ENCODE measurements at places on chromosomes 7 and 10.
A peak's percentile ranks its signal among the peaks of the same experiment; 100 is the strongest.

GRCh38 chr7:156865493-156865892, 27.5 kb downstream of the LMBR1 start:
- DNase-seq = no peak
- H3K4me3 ChIP-seq = no peak overlapping the region
- H3K4me1 ChIP-seq = peaks cover 2% of the 10 kb centered on the region
- no peak overlapping the region for H3K27ac ChIP-seq

DNA sequence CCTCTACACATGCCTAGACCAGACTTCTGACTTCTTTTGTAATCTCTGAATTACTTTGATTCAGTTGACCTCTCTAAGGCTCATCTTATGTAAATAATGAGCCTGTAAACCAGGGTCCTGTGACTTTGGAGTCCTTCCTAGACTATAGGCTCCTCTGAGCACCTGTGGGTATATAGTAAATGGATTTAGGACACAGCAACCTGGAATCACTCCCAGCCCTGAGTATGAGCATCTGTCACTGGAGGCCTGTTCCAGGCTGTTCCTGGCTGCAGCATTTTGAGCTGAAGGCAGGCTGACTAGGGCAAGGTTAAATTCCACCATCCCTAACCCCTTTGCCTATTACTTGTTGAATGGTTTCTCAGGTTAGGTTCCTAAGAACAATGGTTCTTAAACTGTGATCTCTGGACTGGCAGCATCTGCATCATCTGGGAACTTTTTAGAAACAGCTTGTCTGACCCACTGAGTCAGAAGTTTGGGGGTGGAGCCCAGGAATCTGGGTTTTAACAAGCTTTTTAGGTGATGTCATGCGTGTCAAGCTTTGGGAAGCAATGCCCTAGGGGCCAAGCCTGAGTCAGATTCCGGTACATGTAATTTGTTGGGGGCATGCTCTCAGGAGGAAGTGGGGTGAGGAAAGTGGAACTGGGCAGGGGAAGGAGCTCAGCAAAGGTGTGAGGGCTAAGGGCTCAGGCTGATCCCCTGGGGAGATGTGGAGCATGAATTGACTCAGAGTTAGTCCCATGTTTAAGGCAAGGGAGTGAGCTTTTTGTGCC, 28.2 kb downstream of the MINDY4 start:
- peaks cover 25% of the 10 kb centered on the region for H3K4me1 ChIP-seq
- no peak overlapping the region for H3K27ac ChIP-seq
- no peaks in the 10 kb centered on the region for H3K27me3 ChIP-seq
- no peak for DNase-seq

- peaks cover 54% of the 10 kb centered on the region for H3K27me3 ChIP-seq
- H3K27ac ChIP-seq = no peak overlapping the region
- H3K4me3 ChIP-seq = no peak overlapping the region
- DNase-seq = no peak
- H3K4me1 ChIP-seq = no peaks in the 10 kb centered on the region
Measured at GRCh38 chr10:113618338-113618737, 45.5 kb downstream of the NRAP start.

- DNase-seq = no peak
- no peak overlapping the region for H3K27ac ChIP-seq
- no peak overlapping the region for H3K4me3 ChIP-seq
Measured at GRCh38 chr10:119364645-119365600, 157.6 kb downstream of the GRK5 start.

DNA sequence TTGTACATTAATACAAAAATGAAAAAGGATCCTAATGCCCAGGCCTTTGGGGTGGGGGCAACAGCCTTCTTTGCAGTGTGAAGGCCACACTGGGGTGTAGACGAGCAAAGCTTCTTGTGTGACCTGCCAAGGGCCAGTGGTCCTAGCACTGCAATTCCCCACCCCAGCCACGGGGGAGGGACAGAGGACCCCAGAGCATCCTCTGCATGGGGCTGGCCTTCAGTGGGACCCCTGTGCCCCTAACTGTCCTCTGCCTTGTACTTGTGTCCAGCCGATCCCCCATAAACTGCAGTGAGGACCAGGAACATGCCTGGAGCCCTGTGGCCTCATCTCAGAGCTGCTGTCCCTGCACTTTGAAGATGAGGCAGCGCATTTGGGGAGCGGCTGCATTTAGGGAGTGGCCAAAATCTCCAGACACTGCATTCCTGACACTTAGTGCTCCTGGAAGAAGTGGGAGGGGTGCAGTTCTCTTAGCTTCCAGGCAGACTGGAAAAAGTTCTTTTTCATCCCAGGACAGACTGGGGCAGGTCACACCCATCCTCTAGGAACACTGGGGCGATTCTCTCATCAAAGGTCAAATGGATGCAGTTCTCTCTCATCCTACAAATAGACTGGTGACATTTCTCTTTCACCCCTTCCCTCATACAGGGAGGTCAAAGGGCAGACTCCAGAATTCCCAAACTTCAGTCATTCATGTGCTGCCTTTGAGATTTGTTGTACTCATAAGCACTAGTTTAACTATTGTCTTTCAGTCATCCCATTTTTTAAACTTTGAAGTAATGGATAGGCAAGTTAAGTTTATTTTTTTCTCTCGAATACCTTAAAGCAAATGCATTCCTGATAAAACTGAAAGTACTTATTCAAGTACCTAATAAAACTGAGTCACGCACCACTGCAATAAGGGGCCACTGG, 922 bp upstream of the MYO1G start:
- peak overlapping the region; percentile 95 for H3K27ac ChIP-seq
- peaks cover 64% of the 10 kb centered on the region for H3K36me3 ChIP-seq
- peak; percentile 68 for DNase-seq

GRCh38 chr10:63765126-63765525, 243.9 kb downstream of the REEP3 start:
- no peaks in the 10 kb centered on the region for H3K36me3 ChIP-seq
- H3K27me3 ChIP-seq = peaks cover 23% of the 10 kb centered on the region
- H3K4me1 ChIP-seq = peaks cover 4% of the 10 kb centered on the region
- no peak overlapping the region for H3K4me3 ChIP-seq
- H3K27ac ChIP-seq = no peak overlapping the region

DNA sequence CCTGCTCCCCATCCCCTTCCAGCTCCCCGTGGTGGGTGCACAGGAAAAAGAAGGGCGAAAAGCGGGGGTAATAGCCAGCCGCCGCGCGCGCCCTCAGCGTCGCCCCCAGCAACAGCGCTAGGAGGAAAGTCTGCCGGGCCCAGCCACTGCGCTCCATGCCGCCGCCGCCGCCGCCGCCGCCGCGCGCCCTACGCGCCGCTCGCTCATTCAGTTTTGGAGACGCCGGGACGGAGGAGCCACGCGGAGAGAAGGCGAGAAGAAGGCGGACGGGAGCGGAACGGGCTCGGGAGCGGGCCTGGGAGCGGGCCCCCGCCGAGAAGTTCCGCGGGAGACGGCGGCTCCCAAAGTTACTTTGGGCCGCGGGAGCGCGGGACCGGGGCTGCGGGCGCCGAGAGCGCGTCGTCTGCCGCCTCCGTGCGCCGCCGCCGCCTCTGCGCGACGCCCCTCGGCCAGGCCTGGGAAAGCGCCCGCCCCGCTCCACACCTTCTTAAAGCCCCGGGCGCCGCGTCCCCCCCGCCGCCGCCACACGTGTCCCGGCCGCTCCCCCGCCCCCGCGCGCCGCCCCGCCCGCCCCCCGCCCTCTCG, at the start of gene RELN:
TSS of gene RELN (minus strand) at position 459 of the 585 bp plus-strand sequence. CDS start at position 157, 302 bp downstream.
- peaks cover 12% of the 10 kb centered on the region for H3K4me1 ChIP-seq
- H3K4me3 ChIP-seq = peak within 1 kb of the TSS; percentile 59
- H3K27me3 ChIP-seq = peaks cover 60% of the 10 kb centered on the region
- DNase-seq = no peak
- H3K27ac ChIP-seq = peak within 1 kb of the TSS; percentile 17

- no peak for DNase-seq
- no peak overlapping the region for H3K27ac ChIP-seq
- H3K27me3 ChIP-seq = peaks cover 13% of the 10 kb centered on the region
- H3K4me1 ChIP-seq = no peaks in the 10 kb centered on the region
Measured at GRCh38 chr7:157738066-157738460, 401.3 kb downstream of the DNAJB6 start.

GRCh38 chr7:159167139-159167538, 22.5 kb upstream of the VIPR2 start:
- no peaks in the 10 kb centered on the region for H3K36me3 ChIP-seq
- H3K4me3 ChIP-seq = no peak overlapping the region
- no peak for DNase-seq
- H3K4me1 ChIP-seq = no peaks in the 10 kb centered on the region
- H3K27ac ChIP-seq = no peak overlapping the region

DNA sequence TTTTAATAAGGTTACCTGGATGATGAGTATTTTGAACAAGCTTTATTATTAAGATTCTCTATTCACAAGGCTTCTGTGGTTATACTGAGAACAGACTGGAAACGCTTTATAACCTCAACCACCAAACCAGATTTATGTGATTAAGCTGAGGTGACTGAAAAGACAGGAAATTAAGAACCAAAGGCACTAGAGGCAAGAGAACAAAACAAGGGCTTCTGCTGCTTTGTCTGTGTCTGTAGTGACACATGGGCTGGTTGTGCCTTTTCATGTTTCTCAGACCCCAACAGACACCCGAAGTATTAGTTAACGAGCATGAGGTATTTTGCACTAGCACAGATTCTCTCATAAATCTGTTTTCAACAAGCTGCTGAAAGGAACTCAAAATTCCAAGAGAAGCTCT, 64.4 kb downstream of the RAPGEF5 start:
- no peaks in the 10 kb centered on the region for H3K36me3 ChIP-seq
- H3K27me3 ChIP-seq = peaks cover 71% of the 10 kb centered on the region
- H3K27ac ChIP-seq = no peak overlapping the region
- H3K4me1 ChIP-seq = peaks cover 24% of the 10 kb centered on the region

DNA sequence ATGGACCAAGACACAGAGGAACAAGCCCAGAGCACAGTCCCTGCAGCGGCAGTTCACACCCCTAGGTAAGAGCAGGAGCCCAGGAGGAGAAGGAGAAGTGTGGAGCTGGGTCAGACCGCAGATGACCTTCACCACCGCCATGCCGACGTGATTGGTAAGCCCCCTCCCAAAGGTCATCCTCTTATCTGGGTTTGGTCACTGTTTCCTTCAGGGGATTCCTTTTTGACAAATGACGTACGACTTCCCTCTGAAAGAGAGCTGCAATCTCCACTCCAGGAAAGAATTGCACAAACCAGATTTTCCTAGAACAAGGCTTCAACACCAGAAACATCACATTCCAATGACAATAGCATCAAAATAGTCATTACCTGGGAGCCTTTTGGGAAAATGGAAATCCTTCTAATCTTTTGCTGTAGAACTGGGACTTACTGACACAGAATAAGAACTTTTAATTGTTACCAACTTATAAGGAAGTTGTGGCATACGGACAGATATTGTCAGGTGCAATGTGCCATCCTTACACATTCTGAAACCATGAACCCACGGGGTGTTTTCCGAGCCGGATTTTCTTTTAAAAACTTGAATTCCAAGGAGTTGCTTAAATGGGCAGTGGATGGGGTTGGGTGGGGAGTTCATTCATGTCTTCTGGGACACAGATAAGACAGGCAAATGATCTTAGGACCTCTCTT, 20.8 kb upstream of the ADAM12 start:
- no peaks in the 10 kb centered on the region for H3K4me1 ChIP-seq
- no peak for DNase-seq
- H3K27me3 ChIP-seq = no peaks in the 10 kb centered on the region

DNA sequence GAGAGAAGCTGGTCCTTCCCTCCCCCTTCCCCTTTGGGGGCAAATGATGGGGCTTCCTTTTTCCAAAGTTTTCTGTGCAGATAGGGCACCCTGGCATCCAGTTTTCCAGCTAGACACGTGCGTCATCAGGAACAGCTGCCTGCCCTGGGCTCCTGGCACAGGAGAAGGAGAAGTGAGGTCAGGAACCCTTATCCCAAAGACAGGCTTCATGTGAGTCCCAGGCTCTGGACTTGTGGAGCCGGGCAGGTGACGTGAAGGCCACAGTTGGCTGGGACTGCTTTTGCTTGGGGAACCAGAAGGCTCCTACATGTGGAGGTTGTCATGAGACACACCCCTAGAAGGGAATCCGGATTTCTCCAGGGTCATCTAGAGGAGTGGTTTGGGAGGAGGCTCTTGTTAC, 66.5 kb downstream of the RBM20 start:
- no peak for DNase-seq
- no peaks in the 10 kb centered on the region for H3K36me3 ChIP-seq
- H3K4me3 ChIP-seq = no peak overlapping the region
- H3K27me3 ChIP-seq = peaks cover 29% of the 10 kb centered on the region
- H3K4me1 ChIP-seq = no peaks in the 10 kb centered on the region
- no peak overlapping the region for H3K27ac ChIP-seq

- H3K4me1 ChIP-seq = peaks cover 13% of the 10 kb centered on the region
- DNase-seq = no peak
- H3K36me3 ChIP-seq = no peaks in the 10 kb centered on the region
- H3K4me3 ChIP-seq = no peak overlapping the region
Measured at GRCh38 chr10:102669206-102670064, 25.2 kb downstream of the TRIM8 start.

DNA sequence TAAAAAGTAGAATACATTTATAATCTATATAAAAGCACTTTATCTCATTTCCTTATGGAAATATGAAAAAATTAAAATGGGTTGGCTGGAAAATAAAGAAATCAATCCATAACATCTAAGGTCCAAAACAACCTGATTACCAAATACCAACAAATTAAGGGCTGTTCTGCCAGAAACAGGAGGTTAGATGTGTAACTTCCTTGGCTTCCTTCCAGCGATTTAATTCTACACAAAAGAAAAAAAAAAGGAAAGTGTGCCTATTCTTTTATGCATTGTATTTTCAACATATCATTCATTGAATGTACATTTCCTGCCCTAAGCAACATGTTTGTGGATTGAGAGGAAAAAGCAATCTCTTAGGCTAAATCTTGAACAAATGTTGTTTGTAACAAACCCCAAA, 36.2 kb upstream of the USP6NL start:
- no peaks in the 10 kb centered on the region for H3K4me1 ChIP-seq
- no peak overlapping the region for H3K4me3 ChIP-seq
- no peak for DNase-seq
- H3K36me3 ChIP-seq = no peaks in the 10 kb centered on the region
- H3K27ac ChIP-seq = no peak overlapping the region

GRCh38 chr7:51236470-51237132, 80.0 kb downstream of the COBL start:
- no peak overlapping the region for H3K27ac ChIP-seq
- no peak overlapping the region for H3K4me3 ChIP-seq
- H3K4me1 ChIP-seq = no peaks in the 10 kb centered on the region
- no peaks in the 10 kb centered on the region for H3K36me3 ChIP-seq
- peak; percentile 36 for DNase-seq
